ENCODE measurements at places on chromosomes 5 and 9.

GRCh38 chr9:125914411-125914810 lies 167.2 kb downstream of the PBX3 start:
- DNase-seq, result no peak

- DNase-seq, result no peak
These were observed 9.4 kb upstream of the FGFR4 start for GRCh38 chr5:177077335-177077734.

DNA sequence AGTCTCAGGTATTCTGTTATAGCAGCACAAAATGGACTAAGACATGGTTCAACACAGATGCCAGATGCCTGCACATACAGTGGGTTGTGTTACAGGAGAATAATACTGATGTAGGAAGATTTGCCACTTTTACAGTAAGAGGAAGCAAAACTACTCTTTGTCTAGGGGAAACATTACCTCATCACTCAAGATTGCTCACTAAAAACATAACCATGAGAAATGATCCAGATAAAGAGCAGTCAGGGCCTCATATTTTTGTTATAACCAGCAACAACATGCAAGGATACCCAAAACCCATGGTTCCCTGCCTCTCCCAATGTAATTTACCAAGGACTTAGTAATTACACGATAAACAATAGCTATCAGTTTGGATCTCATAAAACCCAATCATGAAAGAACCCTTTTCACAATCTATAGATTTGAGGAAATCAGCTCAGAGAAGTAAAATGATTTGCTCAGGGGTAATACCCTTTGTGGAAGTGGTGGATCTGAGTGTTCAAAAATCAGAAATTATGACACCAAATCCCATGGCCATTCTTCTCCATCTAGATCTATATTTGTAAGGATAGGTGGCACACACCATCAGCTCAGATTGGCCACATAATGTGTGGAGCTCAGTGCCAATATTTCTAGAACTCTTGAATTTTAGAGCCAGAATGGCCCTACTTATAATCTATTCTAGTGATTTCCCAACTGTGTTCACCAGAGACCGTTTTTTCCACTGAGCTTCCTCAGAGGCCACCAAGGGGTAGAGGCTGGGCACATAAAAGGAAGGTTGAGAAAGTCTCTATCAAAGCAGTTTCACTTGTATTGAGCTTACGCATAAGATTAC lies 27.8 kb downstream of the DPYSL3 start:
- DNase-seq, result no peak

- DNase-seq, result no peak
These were observed 4.7 kb downstream of the EGFL7 start for GRCh38 chr9:136667214-136667939.

GRCh38 chr9:22228542-22228941 lies 218.1 kb upstream of the DMRTA1 start:
- no peak for DNase-seq

DNA sequence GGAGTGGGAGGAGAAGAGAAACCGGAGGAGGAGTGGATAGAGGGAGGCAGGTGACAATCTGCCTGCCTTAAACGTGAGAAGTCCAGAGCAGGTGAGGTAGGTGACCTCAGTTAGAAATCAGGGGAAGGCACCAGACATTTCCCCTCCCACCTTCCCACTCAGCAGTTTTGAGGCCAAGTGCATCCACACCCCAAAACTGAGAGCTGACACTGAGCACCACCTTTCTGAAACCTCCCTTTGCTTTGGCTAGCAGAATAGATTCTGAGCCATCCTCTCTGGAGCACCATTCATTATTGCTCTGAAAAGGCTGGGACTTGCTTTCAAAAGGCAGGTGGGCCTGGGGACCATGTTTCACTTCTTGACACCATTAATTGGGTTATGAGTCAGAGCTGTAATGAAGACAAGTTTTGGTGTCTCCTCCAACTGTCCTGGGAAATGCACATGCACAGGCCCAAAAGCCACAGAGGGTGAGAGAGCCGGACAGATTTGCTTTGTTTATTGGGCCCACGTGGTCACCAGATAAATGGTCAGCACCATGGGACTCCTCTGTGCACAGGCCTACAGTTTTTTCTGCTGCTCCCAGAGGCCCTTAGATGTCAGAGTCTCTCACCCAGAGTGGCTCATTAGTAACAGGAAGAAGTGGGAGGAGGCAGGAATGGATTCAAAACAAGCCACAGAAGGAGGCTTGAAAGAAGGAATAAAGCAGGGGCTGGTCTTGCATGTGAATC lies 314.7 kb downstream of the TLE1 start:
- DNase-seq, result no peak
